ENCODE measurements at places on chromosomes 3 and 15.
A peak's percentile ranks its signal among the peaks of the same experiment; 100 is the strongest.

- DNase-seq: no peak
Observed at GRCh38 chr3:69763458-69763857, 24.2 kb downstream of the MITF start.

DNA sequence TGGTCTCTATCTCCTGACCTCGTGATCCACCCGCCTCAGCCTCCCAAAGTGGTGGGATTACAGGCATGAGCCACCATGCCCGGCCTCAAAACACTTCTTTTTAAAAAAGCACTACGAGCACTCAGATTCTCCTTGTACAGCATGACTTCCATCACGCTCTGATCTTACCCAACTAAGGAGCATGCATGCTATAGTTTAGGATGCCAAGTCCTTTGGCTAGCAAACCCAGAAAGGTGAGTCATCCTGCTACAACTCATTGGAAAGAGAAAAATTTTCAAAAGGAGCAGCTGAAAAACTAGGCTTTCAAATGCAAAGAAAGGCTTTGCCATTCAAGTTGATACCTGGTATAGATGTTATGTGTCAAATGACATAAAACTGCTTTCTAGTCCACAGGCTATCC, 70.3 kb upstream of the PRICKLE2 start:
- DNase-seq: no peak

GRCh38 chr3:189839576-189839975, 208.4 kb downstream of the TP63 start:
- no peak for DNase-seq

GRCh38 chr15:54638666-54639065, 558.1 kb downstream of the RSL24D1 start:
- DNase-seq: no peak

DNA sequence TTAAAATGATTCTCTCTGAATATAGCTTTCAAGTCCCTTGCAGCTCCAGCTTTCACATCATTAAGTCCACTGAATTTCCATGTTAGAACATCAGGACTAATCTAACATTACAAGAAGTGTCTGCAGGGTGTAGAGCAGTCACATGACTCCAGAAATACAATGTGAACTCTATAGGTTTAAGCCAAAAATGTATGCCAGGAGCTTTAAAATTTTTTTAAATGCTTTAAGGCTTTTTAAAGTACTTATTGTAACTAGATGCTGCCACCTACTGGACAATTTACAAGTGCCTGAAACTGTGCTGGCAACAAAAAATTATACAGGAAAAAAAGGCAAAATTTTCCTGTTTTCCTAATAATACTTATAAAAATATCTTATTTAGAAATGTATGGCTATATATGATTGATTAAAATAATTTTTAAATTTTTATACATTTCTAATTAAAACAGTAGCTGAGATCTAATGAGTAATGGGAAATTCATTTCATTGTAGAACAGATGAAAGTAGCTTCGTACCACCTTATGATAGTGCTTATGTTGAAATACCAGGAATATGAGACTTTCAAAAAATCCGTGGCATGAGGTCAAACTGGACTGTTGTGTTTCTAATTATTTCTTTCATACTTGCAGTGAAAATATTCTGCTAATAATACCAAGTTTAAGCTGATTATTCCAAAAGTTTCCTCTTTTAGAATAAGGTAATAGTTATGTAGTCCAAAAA, 25.7 kb downstream of the FSIP1 start:
- DNase-seq: peak; percentile 50

GRCh38 chr3:143443851-143444331, 324.3 kb downstream of the CHST2 start:
- DNase-seq: peak; percentile 51

- no peak for DNase-seq
Observed at GRCh38 chr3:141060327-141060726, 9.2 kb downstream of the SPSB4 start.

DNA sequence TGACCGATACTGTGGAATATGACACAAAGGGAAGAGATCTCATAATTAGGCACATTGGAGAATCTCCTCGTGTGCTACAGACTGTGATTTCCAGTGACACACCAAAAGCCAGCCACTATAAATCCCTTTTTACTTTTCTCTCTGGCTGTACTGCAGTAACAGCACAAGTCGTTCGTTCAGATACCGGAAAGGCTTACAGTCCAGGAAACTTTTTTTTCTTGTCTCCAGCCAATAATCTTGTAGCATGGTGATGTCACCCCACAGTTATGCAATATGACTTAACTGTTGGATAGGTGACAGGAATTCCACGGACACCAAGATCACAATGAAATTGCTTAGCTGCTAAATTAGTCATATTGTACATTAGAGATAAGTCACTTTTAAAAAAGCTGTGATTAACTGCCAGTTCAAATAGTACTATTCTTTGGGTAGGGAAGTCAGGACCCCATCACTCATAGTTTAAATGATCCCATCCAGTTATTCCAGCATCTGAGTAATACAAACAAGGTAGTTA, 36.3 kb upstream of the TSC22D2 start:
- DNase-seq: no peak

DNA sequence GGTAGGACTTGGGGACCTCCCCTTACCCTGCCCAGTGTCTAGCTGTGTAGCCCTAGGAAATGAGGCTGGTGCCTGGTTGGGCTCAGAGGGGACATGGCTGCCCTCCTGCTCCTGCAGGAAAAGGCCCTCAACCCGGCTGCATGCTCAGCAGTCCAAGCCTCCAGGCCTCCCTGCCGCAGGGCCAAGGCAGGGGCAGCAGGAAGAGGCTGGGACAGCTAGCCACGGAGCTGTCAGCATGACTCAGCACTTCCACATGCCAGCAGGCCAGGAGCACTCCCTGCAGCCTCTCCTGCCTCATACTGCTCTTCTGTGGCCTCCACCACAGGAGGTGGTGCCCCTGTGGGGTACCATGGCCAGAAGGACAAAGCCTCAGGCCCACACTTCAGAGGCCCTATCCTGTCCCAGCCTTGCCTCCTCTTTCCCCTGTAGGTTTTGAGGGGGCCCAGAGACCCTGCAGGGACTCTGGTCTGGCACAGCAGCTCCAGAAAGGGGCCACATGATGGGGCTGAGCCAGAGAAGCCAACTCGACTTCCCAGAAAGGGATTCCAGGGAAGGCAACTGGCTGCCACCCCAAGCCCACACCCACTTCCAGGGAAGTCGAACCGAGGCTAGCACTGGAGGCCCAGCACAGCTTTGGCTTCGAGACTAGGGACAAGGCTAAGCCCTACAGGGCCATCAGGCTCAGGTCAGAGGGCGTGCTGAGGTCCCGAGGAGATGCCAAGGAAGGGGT, 19.5 kb downstream of the TKT start:
- DNase-seq: no peak

DNA sequence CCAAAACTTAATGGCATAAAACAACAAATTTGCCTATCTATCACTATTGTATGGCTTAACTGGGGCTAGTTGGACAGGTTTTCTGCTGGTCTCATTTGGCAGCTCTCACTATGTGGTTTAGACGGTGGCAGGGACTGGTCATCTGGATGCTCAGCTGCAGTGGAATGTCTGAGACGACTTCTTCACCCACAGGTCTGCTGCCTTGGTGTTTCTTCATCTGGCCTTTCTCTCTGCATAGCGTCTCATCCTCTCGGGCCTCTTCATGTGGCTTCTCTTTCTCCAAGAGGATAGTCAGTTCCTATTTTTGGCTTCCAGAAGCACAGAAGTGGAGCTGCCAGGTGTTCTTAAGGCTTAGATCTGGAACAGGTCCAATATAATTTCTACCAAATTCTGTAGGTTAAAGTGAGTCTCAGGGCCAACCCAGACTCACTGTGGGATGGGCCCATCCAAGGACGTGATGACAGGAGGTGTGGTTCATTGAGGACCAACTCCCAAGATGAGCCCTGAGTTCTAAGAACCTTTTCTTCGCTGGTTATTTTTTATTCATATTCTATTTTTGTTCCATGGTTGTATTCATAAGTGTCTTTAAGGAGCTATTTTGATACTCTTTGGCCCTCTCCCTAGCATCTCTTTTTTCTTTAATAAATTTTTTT, 18.6 kb downstream of the UBE2Q2 start:
- DNase-seq: no peak

- no peak for DNase-seq
Observed at GRCh38 chr3:138687236-138687635, 78.7 kb downstream of the FAIM start.

DNA sequence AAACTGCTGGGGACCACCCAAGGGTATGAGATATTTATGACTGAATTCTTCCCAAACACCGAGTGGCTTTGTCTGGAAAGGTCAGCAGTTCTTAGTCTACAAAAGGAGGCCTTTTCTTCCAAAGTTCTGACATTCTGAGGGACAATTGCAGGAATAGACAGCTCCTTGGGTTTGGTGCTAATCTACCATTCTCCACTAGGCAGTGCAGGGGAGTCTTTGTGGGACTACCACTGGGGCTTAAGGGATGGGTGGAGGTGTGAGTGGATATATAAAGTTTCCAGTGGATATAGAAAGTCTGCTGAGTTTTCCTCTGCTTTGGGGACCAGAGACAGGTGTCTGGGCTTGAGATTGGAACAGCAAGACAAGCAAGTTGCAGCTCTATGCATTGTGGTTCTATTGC, 62.7 kb downstream of the EXOG start:
- no peak for DNase-seq

DNA sequence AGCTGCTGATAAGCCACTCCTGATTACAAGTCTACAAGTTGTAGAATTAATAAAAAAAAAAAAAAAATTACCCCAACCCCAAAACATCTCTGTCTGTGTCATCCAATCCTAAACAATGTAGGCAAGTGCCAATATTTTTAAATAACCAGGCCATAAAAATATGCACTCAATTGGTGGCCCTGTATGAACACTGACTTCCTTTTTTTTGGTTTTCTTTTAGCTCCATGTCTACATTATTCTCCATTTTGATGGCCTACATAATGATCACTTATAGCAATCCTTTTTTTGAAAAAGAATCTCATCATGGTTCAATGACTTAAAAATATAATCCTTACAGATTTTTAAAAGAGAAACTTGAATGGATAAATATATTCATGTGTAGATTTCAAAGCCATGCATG, 72.1 kb downstream of the FOXP1 start:
- DNase-seq: no peak

- DNase-seq: no peak
Observed at GRCh38 chr3:159843840-159844730, 144.6 kb upstream of the IL12A start.

DNA sequence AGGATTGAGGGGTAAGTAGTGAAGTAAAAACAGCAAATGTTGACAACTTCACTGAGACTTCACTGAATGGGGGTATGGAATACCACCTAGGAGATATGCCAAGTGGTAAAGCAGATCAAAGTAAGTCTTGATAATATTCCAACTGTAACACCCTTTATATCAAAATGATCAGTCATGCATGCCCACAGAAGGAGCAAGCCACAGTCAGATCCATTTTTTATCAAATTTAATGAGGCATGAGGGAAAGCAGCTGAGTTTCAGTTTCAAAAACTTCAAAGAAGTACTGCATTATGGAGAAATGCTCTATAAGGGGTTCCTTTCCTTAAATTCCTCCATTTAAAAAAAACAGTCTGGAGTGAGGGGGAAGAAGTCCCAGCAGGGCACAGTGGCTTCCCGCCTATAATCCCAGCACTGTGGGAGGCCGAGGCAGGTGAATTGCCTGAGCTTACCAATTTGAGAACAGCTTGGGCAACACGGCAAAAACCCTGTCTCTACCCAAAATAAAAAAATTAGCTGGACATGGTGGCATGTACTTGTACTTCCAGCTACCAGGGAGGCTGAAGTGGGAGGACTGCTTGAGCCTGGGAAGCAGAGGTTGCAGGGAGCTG, 56.9 kb downstream of the TJP1 start:
- no peak for DNase-seq

DNA sequence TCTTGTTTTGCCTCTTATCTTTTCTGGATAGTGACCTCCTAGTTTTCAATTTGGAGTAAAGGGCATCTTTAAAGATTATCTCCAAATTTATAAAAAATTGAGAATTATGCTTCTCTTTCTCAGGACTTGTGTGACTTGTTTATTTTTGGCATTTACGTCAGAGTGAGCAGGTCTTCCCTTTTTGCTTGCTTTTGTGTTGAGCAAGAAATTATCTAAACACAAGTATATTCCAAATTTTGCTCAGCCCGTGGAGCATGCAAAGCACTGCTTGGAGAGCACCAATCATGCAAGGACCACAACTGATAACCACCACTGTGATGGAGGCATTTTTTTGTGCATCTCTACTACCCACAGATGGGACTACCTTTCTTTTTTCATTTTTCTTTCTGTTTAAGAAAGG, 7.1 kb downstream of the SLC25A26 start:
- no peak for DNase-seq

- DNase-seq: no peak
Observed at GRCh38 chr3:158804441-158804840, 2.6 kb downstream of the MFSD1 start.

DNA sequence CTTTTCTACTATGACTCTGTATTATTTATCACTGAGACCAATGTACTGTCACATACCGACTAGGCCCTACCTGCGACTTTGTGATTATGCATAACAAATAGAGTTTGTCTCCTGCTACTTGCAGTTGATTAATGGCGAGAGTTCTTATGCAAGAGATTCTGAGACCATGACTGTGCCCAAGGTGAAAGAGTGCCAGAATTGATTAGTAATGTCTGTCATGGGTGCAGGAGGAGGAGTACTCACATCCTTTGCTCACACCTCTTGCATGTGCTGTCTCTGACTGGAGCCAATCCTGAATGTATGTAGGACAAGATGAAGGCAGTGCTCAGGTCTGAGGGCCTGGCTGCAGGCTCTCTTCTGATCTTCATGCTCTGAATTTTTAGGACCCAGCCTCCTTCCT, 260.7 kb downstream of the THSD4 start:
- no peak for DNase-seq

GRCh38 chr3:65144791-65145351, 457.1 kb upstream of the ADAMTS9 start:
- DNase-seq: no peak

DNA sequence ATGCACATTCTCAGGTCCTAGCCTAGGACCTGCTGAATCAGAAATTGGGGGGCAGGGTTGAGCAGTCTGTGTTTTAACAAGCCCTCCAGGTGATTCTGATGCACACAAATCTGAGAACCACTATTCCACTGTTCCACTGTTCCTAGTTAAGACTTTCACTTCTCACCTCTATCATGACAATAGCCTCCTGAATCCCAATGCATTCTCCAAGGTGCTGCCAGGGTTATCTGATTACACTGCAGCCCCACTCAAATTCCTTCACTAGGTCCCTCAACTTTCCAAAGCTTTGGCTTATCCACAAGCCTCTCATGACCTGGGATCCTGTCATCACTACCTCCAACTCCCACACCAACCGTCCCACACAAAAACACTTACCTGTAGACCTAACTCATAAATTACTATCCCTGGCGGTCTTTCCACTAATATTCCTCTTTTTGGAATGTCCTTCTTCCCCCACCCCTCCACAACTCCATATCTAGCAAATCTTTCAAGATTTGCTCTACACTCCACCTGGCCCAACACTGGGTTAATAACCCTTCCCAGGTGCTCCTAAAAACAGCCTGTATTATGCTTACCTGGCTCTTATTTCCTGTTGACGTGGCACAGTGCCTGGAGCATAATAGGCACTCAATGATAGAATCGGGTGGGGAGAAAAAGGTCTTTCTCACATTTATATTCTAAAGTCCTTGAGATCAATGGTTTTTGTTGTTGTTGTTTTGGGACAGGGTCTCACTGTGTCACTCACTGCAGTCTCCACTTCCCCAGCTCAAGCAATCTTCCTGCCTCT, 27.2 kb downstream of the TBL1XR1 start:
- DNase-seq: no peak
